NK-92 treated with Interleukin-12 subunit alpha and Interleukin-12 subunit beta, amount 100 ng/mL, for 24 hours (cell line): ENCODE measurements at places on chromosomes 5 and 9.
A peak's percentile ranks its signal among the peaks of the same experiment; 100 is the strongest.

DNA sequence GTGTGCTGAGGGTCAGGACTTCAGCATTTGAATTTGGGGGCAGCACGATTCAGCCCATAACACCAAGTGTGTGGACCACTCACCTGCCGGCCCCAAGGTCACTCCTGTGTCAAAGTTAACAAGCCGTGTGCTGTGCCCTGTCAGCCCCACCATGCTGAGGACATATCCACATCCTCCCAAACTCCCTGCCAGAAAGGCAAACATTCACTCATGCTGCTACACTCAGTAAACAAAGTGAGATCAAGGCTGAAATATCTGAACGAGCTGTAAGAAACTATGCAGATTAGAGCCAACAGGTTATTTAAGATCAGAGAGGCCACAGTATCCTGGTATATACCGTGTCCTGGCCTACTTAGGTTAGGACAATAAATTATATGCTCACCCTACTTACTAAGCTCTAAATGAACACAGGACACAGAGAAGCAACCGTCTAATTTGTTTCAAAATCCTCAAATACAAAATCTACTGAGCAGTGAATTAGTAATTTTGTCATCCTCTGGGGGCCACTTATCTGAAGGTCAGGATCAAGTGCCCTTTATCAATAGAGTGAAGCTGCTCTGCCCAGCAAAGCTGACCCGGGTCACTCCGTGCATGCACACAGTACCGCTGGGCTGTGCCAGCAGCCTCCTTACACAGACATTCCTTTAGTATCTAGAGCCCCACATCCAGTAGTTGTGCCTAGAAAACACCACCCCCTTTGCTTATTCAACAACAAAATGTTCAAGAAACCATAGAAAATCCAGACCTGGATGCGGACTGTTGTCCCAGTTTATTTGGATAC lies 28.2 kb downstream of the RETREG1 start:
- DNase-seq: no peak

DNA sequence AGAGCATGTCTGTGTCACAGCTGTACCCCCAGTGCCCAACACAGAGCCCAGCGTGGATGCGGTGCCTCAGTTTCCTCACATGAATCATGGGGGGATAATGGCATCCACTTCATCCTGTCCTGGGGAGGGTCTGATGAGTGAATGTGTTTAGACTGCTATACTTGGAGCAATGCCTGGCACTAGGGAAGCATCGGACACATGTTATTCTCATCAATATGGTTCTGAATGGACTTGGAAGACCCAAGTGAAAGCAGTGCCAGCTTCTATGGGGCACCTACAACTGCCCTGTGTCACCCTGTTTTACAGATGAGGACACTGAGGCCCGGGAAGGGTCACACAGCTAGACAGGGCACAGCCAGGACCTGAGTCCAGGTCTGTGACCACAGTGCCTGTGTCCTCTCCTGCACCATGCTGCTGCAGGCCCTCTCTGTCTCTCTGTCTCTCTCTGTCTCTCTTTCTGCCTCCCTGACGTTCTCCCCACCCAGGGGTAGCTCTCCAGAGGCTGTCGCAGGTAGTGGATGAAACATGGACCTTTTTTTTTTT lies 42.3 kb upstream of the NEK6 start:
- DNase-seq: no peak

GRCh38 chr5:153086486-153086885 lies 404.0 kb upstream of the GRIA1 start:
- no peak for DNase-seq

- DNase-seq: no peak
Measured at GRCh38 chr5:24643880-24644279, 898 bp downstream of the CDH10 start.

DNA sequence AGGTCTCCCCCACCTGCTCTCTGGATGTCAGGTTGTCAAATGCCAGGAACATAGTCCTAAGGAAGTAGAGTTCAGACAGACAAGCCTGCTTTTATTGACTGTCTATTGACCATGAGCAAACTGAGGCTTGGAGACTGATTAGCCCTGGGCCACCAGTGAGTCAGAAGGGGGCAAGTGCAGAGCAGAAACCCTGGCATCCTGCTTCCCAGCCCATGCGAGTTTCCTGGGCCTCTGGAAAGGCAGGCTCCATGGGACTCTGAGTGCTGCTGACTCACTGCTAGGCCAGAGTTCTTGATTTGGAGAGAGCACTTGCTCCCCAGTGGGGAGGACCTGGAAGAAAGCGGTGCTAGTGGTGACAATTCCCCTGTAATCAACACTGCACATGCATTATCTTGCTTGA lies 2.8 kb upstream of the HBEGF start:
- DNase-seq: no peak

- DNase-seq: peak; percentile 23
Measured at GRCh38 chr9:33129886-33130881, 37.0 kb downstream of the B4GALT1 start.

GRCh38 chr5:147826361-147826760 lies 5.1 kb downstream of the SPINK1 start:
- no peak for DNase-seq

- DNase-seq: no peak
Measured at GRCh38 chr9:130443840-130444492, 795 bp upstream of the ASS1 start.

DNA sequence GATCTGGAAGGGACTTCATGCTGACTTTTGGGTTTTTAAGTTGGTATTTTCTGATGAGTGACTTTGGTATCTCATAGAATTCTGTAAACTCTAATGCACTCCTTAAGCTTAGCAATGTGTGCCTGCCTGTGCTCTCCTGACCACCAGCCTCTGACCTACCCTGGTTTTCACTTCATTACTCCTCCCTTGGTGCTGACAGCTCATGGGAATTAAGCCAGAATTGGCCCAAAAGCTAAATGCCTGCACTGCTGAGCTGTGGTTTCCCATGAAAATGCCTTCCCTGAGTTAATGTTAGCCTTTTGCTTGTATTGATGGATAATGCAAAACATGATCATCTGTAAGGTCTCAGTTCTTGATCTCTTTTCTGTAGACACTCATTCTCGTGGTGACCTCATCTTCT lies 308.0 kb downstream of the DOCK8 start:
- no peak for DNase-seq

DNA sequence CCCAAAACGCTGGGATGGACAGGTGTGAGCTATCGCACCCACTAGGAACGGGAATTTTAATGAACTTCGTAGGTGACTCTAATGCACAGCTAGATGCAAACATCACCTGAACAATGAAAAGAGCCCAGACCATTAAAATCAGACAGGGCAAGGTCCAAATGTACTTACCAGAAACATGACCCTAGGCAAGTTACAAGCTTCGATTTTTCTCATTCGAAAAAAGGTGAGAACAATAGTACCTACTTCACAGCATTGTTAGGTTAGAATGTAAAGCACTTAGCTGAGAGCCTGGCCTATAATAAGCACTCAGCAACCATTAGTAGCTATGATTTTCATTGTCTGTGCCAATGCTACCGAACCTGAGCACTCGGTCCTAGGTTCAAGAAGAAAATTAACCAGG lies 5.8 kb upstream of the KLHL3 start:
- no peak for DNase-seq

GRCh38 chr5:172433071-172433470 lies 21.3 kb downstream of the SH3PXD2B start:
- DNase-seq: no peak

GRCh38 chr5:180332051-180332517 lies 21.1 kb downstream of the GFPT2 start:
- DNase-seq: no peak

GRCh38 chr5:79573983-79574890 lies 38.0 kb upstream of the TENT2 start:
- DNase-seq: no peak
